ENCODE measurements at places on chromosomes 12 and 14.

DNA sequence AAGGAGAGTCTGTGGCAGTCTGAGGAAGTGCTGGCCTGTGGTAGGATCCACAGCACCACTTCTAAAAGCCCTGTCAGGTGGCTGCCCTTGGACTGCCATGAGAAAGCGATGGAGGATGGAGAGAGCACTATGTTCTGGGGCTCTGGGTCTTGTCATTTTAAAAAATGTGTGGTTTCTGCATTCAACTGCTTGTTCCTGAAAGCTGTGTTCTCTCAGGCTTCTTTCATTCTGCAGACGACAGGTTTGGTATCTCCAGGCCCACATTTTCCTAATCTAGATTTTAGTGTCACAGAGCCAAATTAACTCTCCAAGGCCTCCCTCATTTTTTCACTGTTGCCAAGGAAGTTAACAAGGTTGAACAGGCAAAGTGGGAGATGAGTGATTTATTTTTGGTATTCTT, 10.5 kb downstream of the OVCH1 start:
- no peak for DNase-seq

GRCh38 chr12:38417101-38417500, 100.5 kb downstream of the ALG10B start:
- DNase-seq, result no peak

- DNase-seq, result no peak
Observed at GRCh38 chr12:31228811-31229792, 96.8 kb downstream of the SINHCAF start.

DNA sequence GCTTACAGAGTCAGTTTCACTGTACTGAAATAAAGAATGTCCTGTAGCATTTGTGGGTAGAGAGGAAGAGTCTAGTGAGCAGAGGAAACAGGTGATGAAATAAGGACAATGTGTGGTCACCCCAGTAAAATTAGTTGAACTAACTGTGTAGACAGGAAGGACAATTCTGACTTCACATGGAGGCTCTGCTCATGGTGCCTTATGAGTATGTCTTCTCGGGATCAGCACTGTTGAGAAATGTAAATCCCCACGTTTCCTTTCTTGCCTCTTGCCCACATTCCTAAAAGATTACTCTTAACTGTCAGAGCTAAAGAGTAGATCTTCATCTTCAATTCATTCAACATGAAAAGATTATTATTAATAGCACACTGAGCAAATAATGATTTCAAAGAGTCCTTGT, 113.2 kb upstream of the FLRT2 start:
- no peak for DNase-seq

- no peak for DNase-seq
Observed at GRCh38 chr12:124664395-124665111, 97.1 kb upstream of the NCOR2 start.

- no peak for DNase-seq
Observed at GRCh38 chr14:23421594-23421993, 13.5 kb upstream of the MYH6 start.

GRCh38 chr14:71625891-71626701, 306.1 kb upstream of the RGS6 start:
- DNase-seq, result no peak

DNA sequence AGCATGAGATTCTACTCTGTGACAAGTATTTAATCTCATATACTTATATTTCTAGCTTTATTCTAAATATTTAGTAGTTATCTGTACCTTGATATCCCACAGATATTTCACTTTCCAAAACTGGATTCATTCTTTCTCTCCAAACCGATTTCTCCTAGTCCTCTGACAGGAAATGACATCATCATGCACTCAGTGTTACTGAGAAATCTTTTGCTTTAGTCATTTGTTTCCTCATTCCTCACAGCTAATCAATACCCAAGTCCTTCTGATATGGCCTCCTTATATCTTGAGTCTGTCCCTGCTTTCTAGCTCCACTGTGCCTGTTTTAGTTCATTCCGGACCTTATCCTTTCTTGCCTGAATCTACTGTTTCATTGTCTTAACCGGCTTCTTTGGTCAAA, 39.4 kb upstream of the E2F7 start:
- no peak for DNase-seq

DNA sequence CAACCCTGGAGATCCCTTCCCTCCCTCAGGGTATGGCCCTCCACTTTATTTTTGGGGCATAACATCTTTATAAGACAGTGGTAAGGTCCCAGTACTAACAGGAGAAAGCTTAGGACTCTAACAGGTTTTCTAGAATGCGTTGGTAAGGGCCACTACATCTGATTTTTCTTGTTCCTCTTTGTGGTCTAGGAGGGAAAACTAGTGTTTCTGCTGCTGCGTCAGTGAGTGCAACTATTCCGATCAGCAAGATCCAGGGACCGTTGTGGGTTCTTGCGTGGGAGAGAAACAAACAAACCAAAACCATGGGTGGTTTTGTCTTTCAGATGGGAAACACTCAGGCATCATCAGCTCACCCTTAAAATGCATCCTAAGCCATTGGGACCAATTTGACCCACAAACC, 123.6 kb upstream of the SLC16A7 start:
- DNase-seq, result no peak

DNA sequence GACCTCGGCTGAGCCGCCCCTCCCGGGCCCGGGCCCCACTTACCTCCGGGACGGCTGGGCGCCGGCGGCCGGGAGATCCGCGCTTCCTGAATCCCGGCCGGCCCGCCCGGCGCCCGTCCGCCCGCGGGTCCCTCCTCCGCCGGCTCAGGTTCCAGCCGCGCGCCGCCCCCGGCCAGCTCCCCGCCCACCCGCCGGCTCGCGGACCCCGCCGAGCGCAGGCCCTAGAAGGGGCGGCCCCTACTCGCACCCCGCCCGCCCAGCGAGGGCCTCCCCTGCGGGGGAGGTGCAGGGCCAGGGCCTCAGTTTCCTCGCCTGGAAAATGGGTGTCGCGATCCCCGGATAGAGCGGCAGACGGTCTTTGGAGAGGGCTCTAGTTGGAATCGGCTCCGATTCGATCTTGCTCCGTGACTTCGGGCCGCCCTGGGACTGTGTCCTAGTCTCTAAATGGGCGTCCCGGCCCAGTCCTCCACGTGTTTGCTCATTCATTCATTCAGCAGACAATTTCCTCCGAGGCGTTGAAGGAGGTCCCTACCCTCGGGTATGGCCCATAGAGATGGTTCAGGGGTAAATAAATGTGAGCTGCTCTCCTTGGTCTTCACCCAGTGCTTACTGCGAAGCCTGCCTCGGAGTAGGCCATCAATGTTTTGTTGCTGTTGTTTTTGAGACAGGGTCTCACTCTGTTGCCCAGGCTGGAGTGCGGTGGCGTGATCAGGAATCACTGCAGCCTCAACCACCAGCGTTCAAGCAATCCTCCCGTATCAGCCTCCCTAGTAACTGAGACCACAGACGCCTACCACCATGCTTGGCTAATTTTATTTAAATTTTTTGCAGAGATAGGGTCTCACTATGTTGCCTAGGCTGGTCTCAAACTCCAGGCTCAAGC, at the start of gene TRPV4:
TSS of gene TRPV4 (minus strand) at position 92 of the 883 bp plus-strand sequence. CDS start 18,602 bp downstream, outside the sequence.
- no peak for DNase-seq

- DNase-seq, result peak; percentile 31
Observed at GRCh38 chr12:122227341-122227740, 1.5 kb upstream of the DIABLO start.

Measured in activated T-cell treated with anti-CD3 and anti-CD28 coated beads for 48 hours (primary cell).